Stimulated activated CD4-positive, alpha-beta T cell treated with anti-CD3 and anti-CD28 coated beads, Interleukin-15, amount 100 ng/mL, for 1 hour (primary cell): ENCODE measurements at places on chromosomes 2 and 18.

DNA sequence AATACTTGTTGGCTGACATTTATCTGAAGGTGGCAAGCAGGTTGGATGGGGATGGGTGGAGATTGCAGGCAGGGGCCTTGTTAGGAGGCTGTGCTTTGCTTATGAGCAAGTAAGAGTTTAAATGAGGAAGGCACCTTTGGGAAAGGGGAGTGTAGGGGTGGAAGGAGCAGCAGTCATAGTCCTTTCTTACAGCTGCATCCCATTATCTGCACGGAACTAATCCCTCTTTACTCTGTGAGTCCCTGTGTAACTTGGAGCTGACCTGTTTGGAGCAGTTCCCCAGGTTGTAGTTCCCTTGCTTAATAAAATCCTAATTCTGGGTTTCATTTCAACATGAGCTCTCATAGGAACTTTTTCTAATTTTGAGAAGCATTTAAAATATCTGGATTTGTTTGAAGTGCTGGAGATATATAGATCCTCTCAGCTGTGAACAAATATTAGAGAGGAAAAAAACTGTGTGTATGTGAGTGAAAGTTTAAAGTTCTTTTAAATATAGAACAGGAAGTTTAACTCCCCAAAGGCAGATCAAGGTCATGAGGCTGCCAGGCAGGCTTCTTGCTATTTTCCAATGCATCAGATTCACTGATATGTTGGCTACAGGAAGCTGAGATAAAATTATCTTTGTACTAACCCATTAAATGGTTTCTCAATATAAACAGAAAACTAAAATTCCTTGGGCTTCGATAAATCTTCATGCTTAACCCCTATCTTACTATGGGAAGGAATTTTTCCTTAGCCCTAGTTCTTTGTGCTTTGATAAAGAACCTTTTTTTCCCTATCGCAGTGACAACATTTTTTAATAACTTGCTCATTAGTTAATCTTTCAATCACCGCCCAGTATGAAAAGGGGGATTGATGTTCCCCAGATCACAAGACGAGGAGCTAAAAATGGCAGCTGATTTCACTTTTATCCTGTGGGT is 104.6 kb upstream of the EML6 start:
- DNase-seq: no peak

GRCh38 chr18:31860488-31860887 is 82.4 kb downstream of the TRAPPC8 start:
- no peak for DNase-seq

GRCh38 chr2:203586696-203587095 is 51.6 kb upstream of the RAPH1 start:
- no peak for DNase-seq

GRCh38 chr18:62069556-62069955 is 117.3 kb downstream of the PIGN start:
- no peak for DNase-seq

GRCh38 chr2:46876741-46877384 is 38.7 kb downstream of the MCFD2 start:
- no peak for DNase-seq

- no peak for DNase-seq
Measured at GRCh38 chr18:46199515-46200147, 95.4 kb downstream of the HAUS1 start.

GRCh38 chr2:178320011-178320585 is 125.8 kb downstream of the OSBPL6 start:
- no peak for DNase-seq

DNA sequence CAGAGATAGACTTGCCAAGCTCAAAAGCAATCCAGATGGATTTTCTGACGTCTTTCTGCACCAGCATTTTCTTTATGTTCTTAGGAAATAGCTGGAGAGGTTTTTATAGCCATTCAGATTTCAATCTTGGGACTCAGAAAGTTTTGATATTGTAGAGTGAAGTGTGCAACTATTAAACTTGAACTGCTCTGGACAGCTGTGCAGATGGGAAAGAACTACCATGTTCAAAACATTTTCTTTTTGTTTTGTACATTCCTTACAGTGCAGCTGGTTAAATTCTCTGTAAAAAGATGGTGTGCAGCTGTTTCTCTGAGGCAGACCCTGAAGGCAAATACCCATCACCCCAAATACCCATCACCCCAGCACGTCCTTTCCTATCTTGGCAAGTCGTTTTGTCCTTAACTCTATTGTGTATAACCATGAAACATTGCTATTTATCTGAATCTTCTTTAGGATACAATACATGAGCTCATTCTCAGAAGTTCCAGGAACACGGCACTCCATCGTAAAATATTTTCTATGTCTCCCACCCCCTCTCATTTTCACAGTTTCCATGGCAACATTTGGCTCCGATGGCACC is 38.8 kb downstream of the AQP4 start:
- no peak for DNase-seq

DNA sequence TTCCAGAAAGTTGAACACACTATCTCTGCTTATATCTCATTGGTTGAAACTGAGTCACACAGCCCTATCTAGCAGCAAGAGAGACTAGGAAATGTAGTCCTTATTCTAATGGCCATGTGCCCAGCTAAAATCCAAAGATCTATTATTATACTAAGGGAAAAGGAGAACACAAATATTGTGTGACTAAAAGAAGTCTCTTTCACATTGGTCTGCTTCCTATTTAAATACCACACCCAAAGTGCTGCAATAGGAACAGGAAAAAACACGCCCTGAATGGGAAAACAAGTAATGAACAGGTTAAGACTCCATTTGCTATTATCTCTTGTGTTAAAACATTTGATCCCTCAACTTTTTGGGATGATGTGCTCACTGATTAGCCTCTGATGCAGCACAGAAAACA is 86.8 kb upstream of the BARD1 start:
- no peak for DNase-seq

DNA sequence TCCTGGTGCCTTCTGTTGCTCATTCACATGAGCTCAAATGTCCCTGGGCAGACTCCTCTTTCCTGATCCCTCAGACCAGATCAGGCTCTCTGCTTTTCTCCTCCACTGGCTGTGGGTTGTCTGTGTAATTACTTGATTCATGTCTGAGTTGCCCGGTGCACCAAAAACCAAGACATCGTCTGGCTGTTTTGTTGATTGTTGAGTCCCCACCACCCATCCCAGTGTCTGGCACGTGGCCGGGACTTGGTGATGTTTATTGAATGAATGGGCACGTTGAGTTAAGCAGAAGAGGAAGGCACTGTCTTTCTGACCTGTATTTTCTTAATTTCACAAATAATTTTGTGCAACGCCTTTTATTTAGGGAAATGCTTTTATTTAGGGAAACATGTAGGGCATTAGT is 499.1 kb upstream of the HS6ST1 start:
- no peak for DNase-seq

- no peak for DNase-seq
Measured at GRCh38 chr2:85310330-85310729, 17.5 kb downstream of the TGOLN2 start.

DNA sequence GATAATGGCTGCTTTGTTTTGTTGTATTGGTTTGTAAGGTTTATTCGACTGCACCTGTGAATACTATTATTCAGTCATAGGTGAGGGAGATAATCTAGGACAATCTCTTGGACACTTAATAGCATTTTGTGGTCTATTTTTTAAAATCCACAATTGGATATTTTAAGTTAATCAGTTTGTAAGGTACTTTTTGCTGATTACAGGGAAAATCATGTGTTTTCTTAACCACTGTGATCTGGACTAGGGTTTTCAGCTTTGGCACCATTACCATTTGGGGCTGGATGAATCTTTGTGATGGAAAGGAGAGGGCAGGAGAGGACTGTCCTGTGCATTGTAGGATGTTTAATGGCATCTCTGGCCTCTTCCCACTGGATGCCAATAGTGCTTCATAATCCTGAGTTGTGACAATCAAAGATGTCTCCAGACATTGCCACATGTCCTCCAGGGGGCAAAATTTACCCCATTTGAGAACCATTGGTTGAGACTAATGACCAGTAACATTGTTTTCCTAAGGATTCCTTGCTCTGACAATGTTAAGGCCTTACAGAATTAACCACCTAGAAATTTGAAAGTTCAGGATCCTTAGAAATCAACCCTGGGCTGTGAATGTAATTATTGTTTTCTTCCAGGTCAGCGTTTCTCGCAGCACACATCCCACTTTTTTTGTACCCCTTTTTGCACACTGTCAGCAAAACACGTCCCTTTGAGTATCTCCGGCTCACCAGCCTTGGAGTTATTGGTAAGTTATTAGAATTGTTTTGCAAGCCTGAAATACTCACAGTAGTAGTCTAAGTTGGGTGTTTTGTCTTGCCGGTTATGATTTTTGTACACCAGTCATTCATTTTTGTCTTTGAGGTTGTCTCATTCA is 15.6 kb downstream of the CNOT9 start:
- DNase-seq: no peak

DNA sequence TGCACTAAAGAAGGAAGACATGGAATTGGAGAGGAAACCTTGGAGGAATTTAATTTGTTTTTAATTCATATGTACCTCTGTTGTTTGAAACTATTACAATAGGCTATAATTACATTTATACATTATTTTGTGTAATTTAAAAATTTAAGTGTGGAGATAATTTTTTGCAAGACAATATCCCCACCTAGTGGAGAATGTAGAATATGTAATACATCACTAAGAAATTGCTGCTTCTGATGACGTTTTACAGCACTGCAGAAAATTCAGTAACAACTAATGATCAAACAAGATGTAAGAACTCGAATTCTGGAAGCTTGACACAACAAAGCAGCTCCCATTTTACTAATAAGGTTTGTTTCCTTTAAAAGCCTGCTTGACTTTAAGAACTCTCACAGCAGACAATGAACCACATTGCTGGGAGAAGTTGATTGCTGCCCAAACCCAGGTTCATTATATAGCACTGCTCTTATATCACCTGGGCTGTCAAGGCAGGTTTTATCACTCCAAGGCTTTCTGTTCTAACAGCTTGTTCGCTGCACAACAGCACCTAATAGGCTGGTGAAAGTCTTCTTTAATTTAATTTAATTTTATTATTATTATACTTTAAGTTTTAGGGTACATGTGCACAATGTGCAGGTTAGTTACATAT is 53.4 kb downstream of the THADA start:
- DNase-seq: no peak

GRCh38 chr2:121150713-121151112 is 134.3 kb downstream of the TFCP2L1 start:
- DNase-seq: no peak

GRCh38 chr2:48221846-48222516 is 308.0 kb upstream of the STON1 start:
- no peak for DNase-seq

- no peak for DNase-seq
Measured at GRCh38 chr2:42227491-42227890, 58.3 kb downstream of the EML4 start.

GRCh38 chr2:11254100-11254536 is 90.3 kb downstream of the ROCK2 start:
- no peak for DNase-seq

DNA sequence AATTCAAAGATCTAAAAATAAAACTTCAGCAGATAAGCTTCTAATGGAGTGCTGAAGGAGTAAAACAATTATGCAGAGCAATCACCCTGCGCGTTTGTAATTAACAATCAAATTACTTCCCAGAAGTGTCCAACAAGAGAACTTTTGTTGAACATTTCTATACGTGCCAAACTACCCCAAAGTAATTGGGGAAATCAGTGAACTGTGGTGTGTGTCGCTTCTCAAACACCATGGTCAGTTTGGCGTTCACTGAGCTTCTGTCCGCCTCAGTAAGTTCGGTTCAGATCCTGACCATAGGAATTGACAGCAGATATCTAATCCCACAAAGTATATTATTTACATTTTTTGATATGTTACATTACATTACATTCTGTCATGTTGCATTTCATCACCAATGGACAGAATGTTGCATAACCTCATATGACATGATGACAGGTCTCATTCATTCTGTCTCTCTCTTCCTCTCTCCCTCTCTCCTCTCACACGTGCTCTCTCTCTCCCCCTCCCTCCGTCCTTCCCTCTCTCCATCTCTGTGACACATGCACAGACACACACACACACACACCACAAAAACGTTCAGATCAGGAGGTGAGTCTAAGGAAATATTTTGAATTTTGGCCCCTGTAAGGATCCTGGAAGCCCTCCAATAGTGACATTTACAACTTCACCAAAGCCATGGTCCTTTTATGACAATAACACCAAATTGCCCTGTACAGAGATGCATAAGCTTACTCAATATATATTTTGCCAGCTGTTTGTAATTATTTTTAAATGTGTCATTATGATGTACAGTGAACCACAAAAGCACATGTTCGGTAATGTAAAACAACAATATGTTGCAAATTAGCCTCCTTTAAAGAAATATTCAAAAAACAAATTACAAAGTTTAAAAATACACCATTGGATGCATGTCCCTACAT is 269.2 kb downstream of the FIGN start:
- no peak for DNase-seq

- no peak for DNase-seq
Measured at GRCh38 chr2:120703330-120703994, 32.2 kb upstream of the GLI2 start.

DNA sequence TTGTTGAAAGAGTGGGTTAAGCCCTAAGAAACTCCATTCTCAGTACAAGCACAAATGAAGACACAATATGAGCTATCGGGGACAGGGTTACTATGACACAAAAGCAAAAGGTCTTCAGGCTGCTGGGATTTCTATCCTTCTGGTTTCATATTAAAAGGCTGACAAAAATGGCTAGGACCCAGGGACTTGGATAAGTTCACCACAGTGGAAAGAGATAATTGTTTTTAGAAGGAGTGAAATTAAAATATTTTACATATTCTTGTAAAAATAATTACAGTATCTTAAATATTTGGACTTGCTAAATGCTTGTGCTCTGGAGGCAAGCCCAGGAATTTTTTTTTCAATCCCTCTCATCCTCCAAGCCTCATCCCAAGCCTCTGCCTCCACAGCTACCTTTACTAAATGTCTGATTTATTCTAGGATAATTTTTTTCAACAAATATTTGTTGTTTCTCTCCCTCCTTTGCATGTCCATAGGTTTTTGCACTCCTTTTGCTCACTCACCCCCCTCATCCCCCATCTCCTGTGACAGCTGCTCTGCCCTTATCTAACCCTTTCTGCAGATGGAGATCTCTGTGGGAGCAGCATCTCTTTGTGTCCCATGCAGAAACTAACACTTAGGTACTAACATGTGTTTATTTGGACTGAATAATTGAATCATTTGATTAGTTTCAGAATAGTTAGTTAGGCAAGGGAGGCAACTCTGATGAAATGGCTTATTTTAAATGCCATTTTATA is 47.8 kb upstream of the NABP1 start:
- DNase-seq: no peak

GRCh38 chr2:237287872-237288271 is 126.1 kb downstream of the COL6A3 start:
- DNase-seq: no peak

DNA sequence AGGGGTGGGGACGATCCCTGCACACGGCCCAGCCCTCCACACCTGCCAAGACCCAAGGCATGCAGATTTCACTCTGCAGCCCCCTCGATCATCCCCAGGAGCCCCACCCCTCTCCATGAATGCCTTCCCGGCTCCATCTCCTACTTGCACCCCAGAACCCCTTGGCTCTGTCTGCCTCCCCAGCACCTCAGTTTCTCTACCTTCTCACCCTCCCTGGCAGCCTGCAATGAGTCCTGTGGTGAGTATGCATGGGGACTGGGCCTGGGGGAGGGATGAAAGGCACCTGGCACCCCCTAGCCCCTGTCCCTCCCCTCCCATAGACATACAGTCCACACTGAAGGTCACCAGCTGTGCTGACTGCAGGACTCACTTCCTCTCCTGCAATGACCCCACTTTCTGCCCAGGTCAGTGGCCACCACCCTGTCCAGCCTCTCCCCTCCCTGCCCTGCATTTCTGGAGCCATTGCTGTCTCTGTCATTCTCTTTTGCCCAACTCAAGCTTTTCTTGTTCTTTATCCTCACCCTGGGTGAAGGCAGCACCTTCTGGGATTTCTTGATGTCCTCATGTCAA is 1.0 kb downstream of the TEX51 start:
- no peak for DNase-seq
